ENCODE measurements at places on chromosomes 6 and 20.
A peak's percentile ranks its signal among the peaks of the same experiment; 100 is the strongest.

DNA sequence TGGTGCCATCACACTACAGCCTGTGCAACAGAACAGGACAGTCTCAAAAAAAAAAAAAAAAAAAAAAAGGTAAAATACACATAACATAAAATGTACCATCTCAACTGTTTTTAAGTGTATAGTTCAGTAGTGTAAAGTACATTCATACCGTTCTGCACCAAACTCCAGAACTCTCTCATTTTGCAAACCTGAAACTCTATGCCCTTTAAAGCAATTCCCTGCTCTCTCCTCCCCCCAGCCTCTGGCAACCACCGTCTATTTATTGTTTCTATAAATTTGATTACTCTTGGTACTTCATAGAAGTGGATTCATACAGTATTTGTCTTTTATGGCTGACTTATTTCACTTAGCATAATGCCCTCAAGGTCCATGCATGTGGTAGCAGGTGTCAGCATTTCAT lies 12.9 kb downstream of the RIPOR2 start:
- no peak for DNase-seq

DNA sequence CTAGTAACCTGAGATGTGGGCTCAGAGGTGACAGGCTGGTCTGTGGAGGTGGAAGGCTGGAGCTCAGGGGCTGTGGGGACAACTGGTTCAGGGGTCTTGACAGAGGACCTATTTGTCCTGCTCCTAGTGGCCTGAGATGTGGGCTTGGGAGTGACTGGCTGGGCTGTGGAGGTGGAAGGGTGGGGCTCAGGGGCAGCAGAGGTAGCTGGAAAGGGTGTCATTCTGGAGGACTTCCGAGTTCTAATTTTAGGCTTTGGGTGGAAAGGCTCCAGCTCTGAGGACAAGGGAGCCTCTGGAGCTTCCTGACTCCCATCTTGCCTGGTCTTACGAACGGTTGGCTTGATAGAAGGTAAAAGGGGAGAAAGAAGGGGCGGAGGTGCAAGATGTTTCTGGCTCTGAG lies 11.5 kb downstream of the MDC1 start:
- DNase-seq = peak; percentile 38

GRCh38 chr6:3884007-3884745 lies 35.0 kb downstream of the FAM50B start:
- DNase-seq = no peak

DNA sequence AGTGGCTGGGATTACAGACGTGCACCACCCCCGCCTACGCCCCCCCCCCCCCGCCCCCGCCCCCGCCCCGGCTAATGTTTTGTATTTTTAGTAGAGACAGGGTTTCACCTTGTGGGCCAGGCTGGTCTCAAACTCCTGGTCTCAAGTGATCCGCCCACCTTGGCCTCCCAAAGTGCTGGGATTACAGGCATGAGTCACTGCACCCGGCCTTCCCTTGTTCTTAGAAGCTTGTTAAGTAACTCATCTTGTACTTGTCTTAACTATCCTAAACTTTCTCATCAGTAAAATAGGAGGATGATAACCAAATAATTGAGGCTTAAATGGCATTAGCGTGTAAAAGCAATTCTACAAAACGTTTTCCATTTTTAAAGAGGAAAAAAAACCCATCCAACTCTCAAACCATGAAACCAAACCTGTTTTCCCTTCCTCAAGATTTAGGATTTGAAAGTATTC lies 4.2 kb downstream of the CDYL start:
- DNase-seq = no peak

- no peak for DNase-seq
These were observed 97.5 kb downstream of the PFDN4 start for GRCh38 chr20:54305421-54305820.

GRCh38 chr6:156461647-156462046 lies 315.5 kb upstream of the ARID1B start:
- no peak for DNase-seq

DNA sequence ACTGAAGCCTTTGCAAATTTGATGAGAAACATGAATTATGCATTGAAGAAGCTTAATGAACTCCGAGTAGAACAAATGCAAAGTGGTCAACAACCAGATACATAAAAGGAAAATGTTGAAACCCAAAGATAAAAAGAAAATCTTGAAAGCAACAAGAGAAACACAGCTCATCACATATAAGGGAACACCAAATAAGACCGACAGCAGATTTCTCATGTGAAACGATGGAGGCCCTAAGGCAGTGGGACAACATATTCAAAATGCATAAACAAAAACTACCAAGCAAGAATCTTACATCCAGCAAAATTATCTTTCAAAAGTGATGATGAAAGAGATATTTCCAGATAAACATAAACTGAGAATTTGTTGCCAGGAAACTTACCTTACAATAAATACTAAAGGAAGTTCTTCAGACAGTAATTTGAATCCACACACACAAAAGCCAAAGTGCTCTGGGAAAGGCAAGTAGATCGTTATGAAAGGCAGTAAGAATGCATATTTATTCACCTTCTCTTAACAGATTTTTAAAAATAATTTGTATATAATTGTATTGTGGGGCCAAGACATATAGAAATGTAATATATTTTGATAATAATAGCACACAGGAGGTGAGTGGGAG lies 22.5 kb downstream of the SLC52A3 start:
- DNase-seq = no peak

GRCh38 chr6:166768761-166769160 lies 141.7 kb upstream of the RPS6KA2 start:
- DNase-seq = peak; percentile 33

- peak; percentile 75 for DNase-seq
These were observed 130.8 kb downstream of the JPH2 start for GRCh38 chr20:44056010-44056698.

DNA sequence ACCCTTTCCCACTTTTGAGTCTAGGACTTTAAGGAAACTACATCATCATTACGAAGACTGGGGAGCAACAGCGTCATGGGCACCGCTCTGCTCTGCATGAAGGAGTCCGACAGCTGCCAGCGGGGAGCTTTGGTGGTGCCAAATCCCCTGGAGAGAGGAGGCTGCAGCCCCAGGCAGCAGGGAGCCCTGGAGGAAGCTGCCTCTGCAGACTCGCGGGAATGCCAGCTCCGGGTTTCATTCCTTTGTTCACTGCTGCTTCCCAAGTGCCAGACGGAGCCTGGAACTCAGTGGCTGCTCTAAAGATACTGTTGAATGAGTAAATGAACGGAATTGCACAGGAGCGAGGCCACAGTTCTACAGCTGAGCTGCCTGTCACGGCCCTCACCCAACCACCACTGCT lies 196.5 kb upstream of the THBS2 start:
- no peak for DNase-seq

DNA sequence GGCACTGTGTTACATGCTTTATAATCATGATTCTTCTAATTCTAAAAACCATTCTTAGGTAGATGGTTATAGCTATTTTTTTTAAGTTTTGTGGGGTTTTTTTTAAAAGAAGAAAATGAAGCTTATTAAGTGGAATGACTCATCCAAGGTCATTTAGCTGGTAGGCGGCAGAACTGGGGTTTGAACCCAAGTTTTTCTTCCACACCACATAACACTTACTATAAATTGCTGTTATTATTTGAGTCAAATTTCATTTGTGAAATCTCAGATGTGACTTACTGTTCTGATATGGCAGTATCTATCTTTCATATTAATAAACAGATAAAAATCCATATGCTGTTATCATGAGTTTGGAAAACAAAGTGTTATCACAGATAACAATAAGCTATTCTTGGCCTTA lies 10.4 kb upstream of the COL10A1 start:
- DNase-seq = no peak

DNA sequence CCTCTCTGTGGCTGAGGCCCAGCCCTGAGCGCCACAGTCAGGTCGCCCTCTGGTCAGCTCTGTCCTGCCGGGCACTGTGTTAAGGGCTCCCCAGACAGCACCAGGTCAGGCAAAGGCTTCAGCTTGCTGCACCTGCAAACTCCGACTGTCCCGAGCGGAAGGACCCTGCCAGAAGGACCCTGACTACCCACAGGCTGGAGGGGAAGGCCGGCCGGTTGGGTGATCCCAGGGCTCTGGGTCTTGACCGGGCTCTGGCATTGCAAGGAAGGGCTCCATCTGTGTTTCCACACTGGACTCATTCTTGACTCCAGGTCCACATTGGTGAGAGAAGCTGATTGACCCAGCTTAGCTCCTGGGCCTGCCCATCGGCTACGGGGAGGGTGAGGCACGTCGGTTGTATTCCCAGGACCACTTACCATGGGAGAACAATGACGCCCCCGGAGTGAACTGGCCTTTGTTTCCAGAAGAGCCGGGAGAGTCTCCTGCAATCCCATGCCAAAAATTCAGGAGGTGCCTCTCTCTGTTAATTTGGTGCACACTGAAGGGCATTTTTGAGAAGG lies 229.8 kb downstream of the TAF4 start:
- DNase-seq = no peak

DNA sequence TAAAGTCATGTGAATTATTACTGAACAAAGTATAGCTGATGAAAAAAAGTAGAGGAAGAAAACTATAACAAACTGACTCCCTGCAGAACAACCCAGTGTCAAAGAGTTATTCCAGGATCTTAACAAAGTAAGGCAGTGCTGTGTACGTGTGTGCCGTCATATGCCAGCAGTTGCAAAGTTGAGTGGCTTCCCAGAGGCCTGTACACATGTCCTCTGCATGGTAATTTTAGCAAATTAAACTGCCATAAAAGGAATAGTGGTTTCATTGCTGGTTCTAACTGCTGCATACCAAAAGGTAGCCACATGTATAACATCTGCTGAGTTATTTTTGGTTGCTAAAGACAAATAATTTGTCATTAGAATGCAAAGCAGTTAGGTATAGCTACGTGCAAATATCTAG lies 44.8 kb downstream of the RIPOR2 start:
- DNase-seq = no peak

- no peak for DNase-seq
These were observed 66.9 kb upstream of the FABP7 start for GRCh38 chr6:122712448-122713137.

DNA sequence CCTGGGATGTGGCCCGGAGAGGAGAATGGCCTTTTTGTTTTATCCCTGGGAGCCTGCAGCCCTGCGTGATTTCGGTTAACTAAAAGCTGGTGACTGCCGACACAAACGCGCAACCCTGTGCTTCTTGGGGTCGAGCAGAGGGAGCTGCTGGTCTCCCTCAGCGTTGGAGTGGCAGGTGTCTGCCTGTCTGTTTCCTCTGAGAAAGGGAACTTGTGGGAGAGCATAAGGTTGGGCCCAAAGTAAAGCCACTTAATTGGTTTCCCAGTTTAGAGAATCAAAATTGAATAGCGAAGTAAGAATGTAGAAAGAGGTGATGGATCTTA lies 500 bp downstream of the LTV1 start:
- DNase-seq = no peak

DNA sequence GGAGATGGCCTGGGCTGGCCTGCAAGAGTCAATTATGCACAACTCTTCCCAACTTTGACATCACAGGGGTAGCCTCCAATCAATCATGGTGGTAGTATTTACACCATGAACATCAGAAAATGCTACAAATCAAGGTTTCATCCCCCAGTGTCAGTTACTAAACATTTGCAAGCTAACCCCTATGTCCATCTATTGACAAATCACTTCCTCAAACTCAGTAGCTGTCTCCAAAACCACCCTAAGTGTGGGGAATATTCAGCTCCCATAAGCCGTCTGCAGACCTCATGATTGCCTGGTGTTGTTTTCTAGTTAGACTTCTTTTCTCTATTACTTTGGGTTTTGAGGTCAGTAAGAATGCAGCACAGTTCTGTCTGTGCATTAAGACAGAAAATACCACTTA lies 200.8 kb upstream of the RIN2 start:
- no peak for DNase-seq

DNA sequence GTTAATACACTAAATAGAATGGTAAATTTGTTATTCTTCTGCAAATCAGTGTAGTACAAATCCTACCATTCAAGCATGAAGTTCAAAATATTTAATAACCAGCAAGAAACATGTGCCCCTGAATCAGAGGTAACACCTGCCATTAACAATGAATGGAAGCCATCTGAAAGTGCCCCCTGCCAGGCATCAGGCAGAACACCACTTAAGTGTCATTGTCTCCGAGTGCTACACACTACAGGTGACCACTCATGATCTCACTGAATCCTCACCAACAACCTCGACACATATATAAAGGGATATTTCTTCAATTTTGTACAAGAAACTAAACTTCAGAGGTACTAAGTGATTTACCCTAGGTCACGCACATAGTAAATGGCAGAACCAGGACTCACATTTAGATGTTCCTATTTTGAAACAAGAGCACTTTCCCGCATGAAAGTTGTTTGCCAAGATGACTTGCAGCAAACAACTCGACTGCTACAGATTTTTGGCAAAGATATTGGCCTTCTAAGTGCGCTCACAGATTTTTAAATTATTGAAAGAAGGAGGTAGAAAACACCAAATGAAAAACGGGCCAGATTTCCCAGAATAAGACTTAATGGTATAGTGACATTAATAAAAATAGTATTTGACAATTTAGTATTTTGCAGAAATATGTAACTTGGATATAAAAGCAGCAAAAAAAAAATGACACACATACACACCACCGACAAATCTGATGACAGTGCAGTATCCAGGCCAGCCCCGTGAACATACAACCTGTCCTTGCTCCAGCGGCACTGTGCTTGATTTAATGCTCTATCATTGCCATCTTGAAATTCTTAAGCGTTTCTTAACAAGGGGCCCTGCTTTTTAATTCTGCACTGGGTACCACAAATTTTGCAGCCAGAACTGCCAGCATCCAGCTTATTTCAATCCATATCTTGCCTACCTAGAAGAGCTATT lies 274.5 kb downstream of the ALDH8A1 start:
- no peak for DNase-seq

DNA sequence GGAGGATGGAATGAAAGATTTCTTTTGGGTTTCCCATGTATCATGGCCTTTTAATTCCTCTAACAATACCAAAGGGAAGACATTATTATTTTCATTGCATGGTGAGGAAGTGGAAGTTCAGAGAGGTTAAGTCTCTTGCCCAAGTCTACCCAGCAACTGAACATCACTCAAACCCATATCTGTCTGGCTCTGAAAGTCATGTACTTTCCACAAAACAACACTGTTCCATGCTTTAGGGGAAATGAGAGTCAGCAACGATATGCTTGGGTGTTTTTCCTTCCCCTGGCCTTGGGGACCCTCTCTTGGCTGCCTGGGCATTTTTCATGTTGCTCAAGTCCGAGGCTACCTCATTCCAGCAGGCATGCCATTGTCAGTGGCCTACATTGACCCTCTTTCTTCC lies 118.8 kb downstream of the ADTRP start:
- no peak for DNase-seq

GRCh38 chr6:43282636-43283513 lies 15.2 kb upstream of the SLC22A7 start:
- DNase-seq = no peak
